ENCODE measurements at places on chromosomes 16 and 17. TPM values are rescaled to one million over a fixed set of nuclear protein-coding genes. Genes with fewer than 3 reads are reported as not detected.

Gene B3GNT9
- polyA plus RNA-seq, result not detected

Gene SENP3
- 3.2 TPM for polyA plus RNA-seq

Gene KRT17
- 10.7 TPM for polyA plus RNA-seq

Gene KRTAP4-3
- polyA plus RNA-seq, result not detected

Gene EMP2
- 5.2 TPM for polyA plus RNA-seq

Gene PIMREG
- 5.1 TPM for polyA plus RNA-seq

Gene SLC6A2
- not detected for polyA plus RNA-seq

Gene TMEM235
- polyA plus RNA-seq, result not detected

Gene ZNF385C
- polyA plus RNA-seq, result 42.1 TPM

Gene CHST6
- not detected for polyA plus RNA-seq

Gene SLC5A10
- not detected for polyA plus RNA-seq

Gene FOXF1
- polyA plus RNA-seq, result not detected

Gene RGS9
- polyA plus RNA-seq, result 31.1 TPM

Gene EME1
- 0.35 TPM for polyA plus RNA-seq

Gene LPO
- polyA plus RNA-seq, result not detected

Gene TBC1D3I
- not detected for polyA plus RNA-seq

Gene NGFR
- 5.3 TPM for polyA plus RNA-seq

Gene PITPNM3
- 6.4 TPM for polyA plus RNA-seq

Gene HASPIN
- not detected for polyA plus RNA-seq

Gene DRC3
- 1.4 TPM for polyA plus RNA-seq

Gene SLC47A1
- polyA plus RNA-seq, result 10.7 TPM

Gene ITPRIPL2
- not detected for polyA plus RNA-seq

Gene PAM16
- 61.9 TPM for polyA plus RNA-seq

Gene PGP
- 4.0 TPM for polyA plus RNA-seq

Gene CYB5D1
- 6.4 TPM for polyA plus RNA-seq

Gene CD79B
- polyA plus RNA-seq, result not detected

Gene SYCE1L
- polyA plus RNA-seq, result not detected

Gene ZNF778
- polyA plus RNA-seq, result 0.85 TPM

Gene C16orf96
- polyA plus RNA-seq, result not detected

Gene PLLP
- polyA plus RNA-seq, result 0.55 TPM

Gene CHTF18
- polyA plus RNA-seq, result 1.4 TPM

Gene FBXO47
- polyA plus RNA-seq, result not detected

Gene TP53TG3
- not detected for polyA plus RNA-seq

Gene MC1R
- 0.09 TPM for polyA plus RNA-seq

Gene KRTAP3-2
- not detected for polyA plus RNA-seq

Gene TK1
- polyA plus RNA-seq, result 1.1 TPM

Gene NPIPA2
- 1.1 TPM for polyA plus RNA-seq

Gene HS3ST2
- polyA plus RNA-seq, result 7.6 TPM

Gene HEXIM2
- polyA plus RNA-seq, result 2.9 TPM

All from Purkinje cell (primary cell).